ENCODE measurements at places on chromosomes 11 and 22. TPM values are rescaled to one million over a fixed set of nuclear protein-coding genes. Genes with fewer than 3 reads are reported as not detected.
A peak's percentile ranks its signal among the peaks of the same experiment; 100 is the strongest.

GRCh38 chr11:85269109-85269508, 358.0 kb downstream of the DLG2 start:
- no peak for DNase-seq

GRCh38 chr11:111422494-111423249, 43.6 kb upstream of the POU2AF1 start:
- peak; percentile 87 for DNase-seq

DNA sequence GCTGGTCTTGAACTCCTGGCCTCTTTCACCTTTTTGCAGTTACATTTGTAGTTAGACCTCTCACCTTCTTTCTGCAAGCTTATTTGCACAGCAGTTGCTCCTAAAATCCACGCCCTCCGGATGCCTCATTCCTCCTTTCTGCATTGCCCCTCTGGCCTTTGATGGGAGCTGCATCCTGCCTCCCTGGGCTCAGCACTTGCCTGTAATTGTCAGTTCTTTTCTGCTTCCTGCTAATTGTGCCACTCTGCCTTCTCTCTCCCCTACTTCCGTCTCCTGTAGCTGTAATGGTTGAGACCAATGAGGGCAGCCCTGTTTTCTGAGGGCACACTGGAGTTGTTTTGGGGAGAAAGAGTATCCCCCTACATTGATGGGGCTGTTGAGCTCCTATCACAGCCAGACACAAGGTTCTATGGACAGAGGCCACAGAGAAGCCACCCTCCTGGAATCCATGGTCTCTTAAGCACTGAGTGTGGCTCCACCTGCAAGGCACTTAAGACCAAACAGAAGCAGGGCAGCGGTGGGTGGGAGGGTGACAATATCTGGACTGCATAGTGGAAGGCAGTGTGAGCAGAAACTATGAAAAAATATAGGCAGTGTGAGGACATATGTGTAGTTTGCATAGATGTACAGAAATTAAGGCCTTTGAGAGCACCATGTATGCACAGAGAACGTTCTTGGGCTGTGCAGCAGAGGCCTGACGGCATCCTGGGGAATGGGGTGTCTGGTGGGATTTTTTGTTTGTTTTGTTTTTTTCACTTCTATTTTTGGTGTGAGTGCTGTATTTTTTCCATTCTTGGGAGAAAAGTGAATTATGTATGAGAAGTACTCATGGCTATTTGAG, 30.5 kb downstream of the YDJC start:
- no peak for DNase-seq

DNA sequence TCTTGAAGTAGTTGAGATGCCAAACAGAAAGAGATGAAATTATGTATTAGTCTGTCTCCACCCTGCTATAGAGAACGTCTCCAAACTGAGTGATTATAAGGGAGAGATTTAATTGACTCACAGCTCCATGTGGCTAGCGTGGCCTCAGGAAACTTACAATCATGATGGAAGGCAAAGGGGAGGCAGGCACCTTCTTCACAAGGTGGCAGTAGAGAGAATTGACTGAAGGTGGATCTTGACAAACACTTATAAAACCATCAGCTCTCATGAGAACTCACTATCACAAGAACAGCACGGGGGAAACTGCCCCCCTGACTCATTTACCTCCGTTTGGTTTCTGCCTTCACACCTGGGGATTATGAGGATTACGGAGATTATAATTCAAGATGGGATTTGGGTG, 794.0 kb downstream of the CNTN5 start:
- no peak for DNase-seq

DNA sequence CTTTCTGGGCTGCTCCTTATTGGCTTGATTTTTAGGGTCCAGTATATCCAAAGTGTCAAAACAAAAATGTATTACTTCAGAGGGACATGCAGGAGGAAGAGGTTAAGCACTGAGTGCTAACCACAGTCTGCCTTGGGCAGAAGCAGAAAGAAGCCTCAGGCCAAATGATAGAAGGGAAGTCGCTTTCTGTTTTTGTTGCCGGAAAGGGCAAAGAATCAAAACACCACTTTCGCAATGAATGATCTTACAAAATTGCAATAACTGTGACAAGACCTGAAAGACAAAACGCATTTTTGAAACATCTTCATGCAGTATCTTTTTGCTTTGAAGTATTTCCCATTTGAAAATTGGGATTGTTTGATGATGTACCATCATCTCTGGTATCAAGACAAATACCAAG, 70.1 kb upstream of the PICALM start:
- no peak for DNase-seq

- DNase-seq = peak; percentile 89
These were observed 2.3 kb downstream of the TSPAN4 start for GRCh38 chr11:844693-845644.

DNA sequence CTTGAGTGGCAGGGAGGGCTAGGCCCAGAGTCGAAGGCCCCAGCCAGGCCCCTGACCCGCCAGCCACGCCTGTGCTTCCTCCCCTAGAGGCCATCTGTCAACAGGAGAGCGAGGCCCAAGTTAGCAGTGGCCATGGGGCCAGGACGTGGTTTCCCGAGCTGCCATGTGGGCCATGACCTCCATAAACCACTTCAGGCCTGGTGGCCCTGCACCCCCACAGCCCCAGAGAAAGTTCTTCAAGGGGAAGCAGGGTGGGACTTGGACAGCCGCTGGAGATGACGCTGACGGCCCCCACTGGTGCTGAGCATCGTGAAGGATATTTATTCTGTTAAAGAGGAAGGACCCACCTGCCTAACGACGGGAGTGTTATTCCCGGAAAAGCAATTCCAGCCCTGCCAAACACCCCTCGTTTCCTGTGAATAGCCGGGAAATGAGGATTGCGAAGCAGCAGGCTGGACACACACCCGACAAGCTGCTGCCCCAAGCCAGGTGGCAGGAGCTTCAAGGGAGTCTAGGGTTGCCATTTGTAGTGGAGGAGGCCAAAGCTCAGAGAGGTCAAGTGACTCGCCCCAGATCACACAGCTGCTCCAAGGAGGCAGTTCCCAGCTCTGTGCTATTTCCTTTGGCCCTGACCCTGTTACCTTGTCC, 12.8 kb downstream of the PRR5 start:
- no peak for DNase-seq

DNA sequence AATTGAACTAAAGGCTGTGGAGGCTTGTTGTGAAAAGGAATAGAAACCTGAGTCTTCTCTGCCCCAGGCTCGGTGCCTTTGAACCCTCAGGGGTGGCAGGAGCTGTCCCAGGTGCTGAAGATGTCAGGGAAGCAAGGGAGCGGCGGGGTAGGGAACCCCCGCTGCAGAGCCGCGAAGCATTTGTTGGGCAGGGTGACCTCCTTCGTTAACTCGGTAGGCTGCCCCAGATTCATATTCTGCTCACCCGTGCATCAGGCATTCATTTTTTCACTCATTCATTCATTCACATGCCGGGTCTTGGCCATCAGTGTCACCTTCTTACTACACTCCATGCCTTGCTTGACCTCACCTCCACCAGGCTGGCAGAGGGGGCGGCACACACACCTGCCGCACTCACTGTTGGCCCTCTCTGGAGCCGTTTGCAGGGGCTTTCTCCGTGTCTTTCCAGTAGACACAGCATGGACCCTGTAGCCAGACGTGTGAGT, 618.9 kb downstream of the BRD1 start:
- no peak for DNase-seq

DNA sequence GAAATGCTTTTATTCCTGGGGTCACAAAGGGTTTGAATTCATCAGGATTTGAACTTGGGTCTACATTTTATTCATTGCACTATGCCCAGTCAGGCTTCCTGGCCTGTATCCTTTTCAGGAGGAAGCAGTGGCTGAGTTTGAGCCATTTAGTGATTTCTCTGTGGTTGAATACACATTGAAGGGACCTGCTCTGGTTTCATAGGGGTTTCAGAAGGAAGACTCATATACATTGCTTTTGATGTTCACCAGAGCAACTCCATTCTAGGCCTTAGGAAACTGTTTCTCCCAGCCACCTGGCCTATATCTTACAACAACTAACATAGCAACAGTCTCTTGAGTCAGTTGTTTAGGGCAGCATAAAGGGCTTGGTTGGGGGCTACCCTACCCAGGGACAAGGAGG, 165.7 kb downstream of the INSC start:
- DNase-seq = no peak

DNA sequence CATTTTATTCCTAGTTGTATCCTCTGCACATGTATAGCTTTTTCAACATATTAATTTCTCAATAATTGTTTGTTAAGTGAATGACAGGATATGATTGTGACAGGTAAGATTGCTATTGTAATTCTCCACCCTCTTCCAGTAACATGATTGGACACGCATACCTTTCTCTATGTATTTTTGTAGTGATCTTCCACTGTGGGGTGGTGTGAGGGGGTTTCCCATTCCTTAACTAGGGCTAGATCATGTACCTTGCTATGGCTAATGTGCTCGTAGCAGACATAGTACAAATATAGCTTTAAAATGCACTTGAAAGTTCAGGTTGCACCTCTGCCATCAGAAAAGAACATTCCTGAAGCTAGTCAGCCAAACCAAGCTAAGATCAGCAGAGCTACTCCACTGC, 2392.8 kb upstream of the RAG2 start:
- no peak for DNase-seq

- peak; percentile 74 for DNase-seq
These were observed 1.6 kb downstream of the MCAM start for GRCh38 chr11:119315131-119316015.

GRCh38 chr11:2310786-2311352, 9.1 kb downstream of the TSPAN32 start:
- DNase-seq = no peak

DNA sequence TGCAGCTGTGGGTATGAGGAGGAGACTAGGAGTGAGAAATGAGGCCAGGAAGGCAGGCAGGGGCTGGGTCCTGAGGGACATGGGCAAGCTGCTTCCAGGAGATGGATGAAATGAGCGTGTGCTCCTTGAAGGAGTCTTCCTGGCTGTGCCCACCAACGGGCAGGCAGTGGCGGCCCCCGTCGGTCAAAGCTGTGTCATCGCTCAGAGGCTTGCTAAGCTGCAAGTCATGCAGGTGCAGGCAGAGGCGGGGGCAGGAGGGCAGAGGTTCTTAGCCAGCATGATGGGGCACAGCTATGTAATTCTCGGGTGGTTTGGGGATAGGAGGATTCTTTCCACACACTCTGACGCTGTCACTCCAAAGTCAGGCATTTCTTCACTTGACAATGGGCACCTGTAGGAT, 12.5 kb upstream of the PEX26 start:
- DNase-seq = peak; percentile 61

DNA sequence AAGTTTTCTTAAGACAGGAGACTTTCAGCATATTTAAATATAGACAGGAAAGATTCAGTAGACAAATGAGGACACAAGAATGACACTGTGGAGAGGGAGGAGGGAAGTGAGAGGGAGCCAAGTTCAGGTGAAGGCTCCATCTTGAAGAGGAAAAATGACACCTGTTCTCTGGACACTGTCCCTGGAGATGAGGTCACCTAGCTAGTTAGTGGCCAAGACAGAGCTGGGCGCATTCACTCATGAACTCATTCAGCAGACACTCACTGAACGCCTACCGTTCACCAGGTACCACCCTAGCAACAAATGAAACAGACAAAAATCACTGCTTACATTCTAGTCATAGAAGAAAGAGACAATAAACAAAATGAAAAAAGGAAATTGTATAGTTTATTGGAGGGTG, 103.3 kb upstream of the PARVA start:
- no peak for DNase-seq

DNA sequence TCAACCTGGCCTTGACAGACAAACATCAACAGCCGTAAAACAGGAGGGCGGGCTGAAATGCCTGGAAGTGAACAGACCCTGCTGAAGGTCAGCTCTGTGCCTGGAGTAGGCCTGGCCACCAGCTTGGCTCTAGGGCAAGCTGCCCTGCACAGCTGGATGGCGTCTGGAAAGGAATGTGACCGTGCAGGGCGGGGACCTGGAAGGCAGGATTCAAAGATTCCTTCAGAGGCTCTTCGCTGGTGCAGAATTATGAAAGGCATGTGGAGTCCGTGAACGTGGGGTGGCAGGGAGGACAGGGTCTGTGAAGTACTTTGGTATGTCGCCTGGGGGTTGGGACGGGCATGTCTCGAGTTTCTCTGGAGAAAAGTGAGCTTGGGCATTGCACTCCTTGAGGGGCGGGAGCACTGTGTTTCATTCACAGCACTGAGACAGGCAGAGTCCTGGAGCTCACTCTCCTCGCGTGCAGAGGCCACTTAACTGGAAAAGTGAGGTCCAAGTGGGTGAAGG, 1.5 kb downstream of the EHD1 start:
- DNase-seq = no peak

DNA sequence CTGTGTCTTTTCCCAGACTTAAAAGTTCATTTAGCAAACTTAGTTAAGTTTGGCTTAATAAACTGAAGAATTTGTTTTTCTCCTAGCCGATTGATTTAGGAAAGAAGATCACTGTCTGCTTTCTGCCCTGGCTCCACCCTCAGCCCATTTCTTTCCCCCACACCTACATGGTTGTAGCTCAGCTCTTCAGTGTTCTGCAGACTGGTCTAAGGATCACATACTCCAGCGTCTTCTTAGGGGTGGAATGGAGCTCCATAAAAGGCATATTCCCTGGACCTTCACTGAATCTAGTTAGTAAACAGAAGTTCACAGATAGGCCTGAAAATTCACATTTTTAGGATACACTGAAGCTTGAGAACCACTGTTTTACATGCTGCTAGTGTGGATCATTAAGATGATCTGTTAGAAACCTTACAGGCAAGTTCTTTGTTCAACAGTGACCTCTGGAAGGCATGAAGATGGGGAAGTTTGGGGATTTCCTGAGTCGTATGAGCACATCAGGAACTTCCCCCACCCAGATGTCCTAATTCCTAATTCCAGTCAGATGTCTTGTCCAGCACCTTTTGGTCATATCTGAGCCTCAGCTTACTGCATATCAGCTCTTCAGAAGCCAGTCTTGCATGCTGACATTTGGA, 16.8 kb downstream of the PIWIL4 start:
- DNase-seq = no peak

GRCh38 chr22:44407987-44408828, 89.8 kb downstream of the RTL6 start:
- DNase-seq = no peak

DNA sequence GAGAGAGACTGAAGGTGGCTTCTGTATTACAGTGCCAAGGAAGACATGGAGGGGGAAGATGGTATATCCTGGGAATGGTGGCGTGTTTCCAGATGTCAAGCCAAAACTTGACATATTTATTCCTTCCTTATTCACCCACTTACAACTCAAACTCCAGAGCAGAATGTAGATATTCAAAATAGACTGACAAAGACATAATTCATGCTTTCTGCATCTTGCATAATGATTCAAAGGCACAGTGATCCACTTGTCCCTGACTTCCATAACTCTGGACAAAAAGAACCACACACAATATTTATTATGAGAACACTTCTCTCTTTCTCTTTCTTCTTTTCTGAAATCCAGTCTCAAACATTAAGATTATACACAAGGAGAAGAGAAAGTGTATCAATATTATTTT, 48.9 kb downstream of the SLC17A6 start:
- DNase-seq = no peak

The GSTT2B gene
- 13.5 TPM for polyA plus RNA-seq

The CTSW gene
- polyA plus RNA-seq = not detected

The MMP27 gene
- polyA plus RNA-seq = not detected

The CRYBB2 gene
- polyA plus RNA-seq = 0.31 TPM

The CDC42EP2 gene
- polyA plus RNA-seq = 13.3 TPM

The GVQW3 gene
- polyA plus RNA-seq = 5.9 TPM

The KLHDC7B gene
- not detected for polyA plus RNA-seq
